ENCODE measurements at places on chromosomes 12 and 14. TPM values are rescaled to one million over a fixed set of nuclear protein-coding genes. Genes with fewer than 3 reads are reported as not detected.
A peak's percentile ranks its signal among the peaks of the same experiment; 100 is the strongest.

DNA sequence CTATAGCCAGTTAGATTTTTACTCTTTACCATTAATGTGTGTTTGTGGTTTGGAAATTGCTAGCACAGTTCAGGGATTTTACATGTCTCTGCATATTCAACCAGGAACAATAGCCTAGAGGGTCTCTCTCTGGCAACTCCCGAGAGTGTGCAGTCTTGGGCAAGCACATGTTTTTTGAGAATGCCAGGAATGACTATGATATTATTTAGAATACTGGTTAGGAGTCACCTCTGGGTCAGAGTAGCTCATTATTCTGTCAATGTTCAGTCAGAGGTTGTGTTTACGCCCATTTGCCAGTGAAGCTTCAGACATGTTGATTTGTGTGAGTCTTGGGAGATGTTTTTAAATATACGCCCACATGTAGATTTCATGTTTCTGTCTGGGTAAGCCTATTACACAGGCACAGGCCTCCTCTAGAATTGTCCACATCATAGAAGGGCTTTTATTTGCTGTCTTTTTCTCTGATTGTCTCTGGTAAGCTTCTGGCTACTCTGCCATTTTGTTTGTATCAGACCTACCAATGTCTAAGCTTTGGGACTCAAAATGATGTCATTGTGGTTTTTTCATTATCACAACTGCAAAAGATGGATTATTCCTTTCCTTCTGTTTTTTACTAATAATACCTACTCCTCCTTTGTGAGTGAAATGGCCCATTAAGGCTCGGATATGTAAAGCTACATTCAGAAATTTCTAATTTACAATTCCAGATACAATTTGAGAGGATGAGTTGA, 203.1 kb upstream of the PPFIA2 start:
- no peaks in the 10 kb centered on the region for H3K4me1 ChIP-seq
- no peak for DNase-seq
- H3K4me3 ChIP-seq, result no peak overlapping the region
- no peak overlapping the region for H3K27ac ChIP-seq
- H3K36me3 ChIP-seq, result no peaks in the 10 kb centered on the region

CAPS2 gene
- total RNA-seq, result 2.0 TPM

- H3K27me3 ChIP-seq, result peaks cover 17% of the 10 kb centered on the region
- H3K4me1 ChIP-seq, result peaks cover 50% of the 10 kb centered on the region
- H3K4me3 ChIP-seq, result peak overlapping the region; percentile 5
These were observed 25.7 kb upstream of the LRP1-AS start for GRCh38 chr12:57173089-57173488.

RNASE13 gene
- total RNA-seq, result not detected

DNA sequence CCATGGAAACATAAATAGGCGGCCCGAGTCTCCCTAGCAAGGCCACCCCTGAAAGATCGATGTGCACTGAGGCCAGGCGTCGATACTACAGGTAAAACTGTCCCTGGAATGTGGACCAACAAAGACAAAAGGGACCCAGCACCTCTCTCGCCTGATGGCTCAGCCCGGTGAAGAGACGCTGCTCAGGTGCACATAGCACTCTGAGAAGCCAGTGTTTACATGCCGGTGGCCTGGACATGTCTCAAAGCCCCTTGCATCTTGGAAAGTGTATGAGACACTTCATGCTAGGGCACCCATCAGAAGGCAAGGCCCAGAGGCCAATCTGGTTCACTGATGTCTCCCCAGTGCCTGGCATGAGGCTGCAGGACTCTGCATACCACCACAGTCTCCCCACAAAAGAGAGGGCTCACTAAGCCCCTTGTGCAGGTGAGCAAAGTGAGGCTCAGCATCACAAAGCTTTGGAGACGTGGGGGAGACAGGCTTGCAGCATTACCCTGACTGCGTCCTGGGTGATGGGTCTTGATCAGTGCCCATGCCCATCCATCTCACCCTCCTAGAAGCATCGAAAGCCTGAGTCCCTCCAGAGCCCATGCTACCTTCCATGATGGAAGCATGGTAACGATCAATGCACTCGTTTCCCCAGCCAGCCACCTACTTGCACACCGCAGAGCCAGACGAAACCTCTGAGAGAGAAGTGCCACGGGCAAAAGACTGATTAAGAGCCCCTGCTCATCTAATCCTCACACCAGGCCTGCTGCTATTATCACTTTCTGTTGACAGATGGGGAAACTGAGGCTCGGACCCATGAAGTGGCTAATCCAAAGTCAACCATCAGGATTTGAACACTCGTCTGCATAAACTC, 16.1 kb downstream of the BCL11B start:
- H3K4me3 ChIP-seq, result no peak overlapping the region
- no peaks in the 10 kb centered on the region for H3K36me3 ChIP-seq
- no peak for DNase-seq
- no peak overlapping the region for H3K27ac ChIP-seq
- H3K27me3 ChIP-seq, result peaks cover 44% of the 10 kb centered on the region

DNA sequence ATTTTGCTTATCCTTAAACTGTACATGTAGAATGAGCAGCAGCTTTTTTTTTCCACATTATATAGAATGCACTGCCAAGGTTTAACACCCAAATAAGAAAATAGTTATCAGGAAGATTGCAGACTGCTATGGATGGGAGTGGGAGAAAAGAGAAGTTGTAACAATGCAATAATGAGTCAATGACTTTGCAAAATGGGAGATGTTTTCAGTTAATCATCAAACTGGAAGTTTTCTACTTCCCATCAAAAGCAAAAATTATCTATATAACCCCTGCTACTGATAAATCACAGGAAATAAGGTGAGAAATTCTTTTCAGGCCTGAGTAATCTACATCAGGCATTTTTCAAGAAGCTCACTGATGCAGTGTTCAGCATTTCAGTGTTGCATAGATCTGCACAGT, 309.1 kb downstream of the GXYLT1 start:
- no peak overlapping the region for H3K4me3 ChIP-seq
- H3K4me1 ChIP-seq, result no peaks in the 10 kb centered on the region
- no peaks in the 10 kb centered on the region for H3K27me3 ChIP-seq
- no peak overlapping the region for H3K27ac ChIP-seq
- no peak for DNase-seq

All from HFFc6 (cell line).